ENCODE measurements at places on chromosomes 5 and 9.

DNA sequence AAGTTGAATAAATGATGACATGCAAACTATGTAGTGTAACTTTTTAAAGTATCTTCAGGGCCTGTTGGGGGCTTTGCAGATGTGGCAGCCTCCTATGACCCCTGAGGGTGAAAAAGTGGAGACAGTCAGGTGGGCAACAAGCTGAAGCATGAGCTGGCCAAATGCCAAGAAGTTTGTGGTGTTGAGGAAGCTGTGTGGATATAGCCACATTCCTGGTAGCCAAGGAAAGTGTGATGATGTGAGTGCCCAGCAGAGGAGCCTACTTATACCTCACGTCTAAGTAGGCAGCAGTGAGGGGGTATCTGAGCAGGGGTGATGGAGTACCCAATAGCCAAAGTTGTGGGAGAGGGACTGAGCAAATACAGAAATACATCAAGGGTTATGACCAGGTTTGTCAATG is 621.2 kb upstream of the CDH6 start:
- DNase-seq: peak; percentile 51

DNA sequence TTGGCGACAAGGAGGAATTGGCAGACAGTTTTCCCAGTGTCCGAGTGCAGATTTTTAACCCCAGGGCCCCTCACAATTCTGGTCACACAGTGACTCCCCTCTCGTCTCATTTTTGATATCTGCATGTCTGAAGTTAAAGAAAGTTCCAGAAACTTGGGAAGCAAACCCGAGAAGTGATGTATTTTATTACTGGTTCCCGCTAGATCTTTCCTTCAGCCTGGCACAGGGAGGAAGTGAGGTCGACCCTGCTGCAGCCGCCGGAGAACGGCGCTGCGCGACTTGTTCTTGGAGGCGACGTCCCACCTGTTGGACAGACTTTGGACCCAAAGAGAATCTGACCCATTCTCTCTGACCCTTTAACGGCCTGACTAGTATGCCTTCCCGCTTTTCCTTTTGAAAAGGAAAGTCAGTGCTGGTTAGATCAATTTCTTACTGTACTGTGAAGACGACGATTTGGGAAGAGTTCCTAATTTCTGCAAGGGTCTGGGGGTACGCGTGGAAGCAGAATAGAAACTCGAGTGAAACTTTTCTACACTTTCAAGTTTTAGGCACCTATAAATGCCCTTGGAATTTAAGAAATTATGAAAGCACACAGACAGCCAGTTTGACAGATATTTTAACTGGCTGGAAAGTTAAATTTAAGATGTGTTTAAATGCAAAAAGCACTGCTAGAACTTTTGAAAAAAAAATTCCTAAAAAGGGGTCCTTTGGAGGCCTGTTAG is 744 bp downstream of the OTULIN start:
- peak; percentile 73 for DNase-seq

DNA sequence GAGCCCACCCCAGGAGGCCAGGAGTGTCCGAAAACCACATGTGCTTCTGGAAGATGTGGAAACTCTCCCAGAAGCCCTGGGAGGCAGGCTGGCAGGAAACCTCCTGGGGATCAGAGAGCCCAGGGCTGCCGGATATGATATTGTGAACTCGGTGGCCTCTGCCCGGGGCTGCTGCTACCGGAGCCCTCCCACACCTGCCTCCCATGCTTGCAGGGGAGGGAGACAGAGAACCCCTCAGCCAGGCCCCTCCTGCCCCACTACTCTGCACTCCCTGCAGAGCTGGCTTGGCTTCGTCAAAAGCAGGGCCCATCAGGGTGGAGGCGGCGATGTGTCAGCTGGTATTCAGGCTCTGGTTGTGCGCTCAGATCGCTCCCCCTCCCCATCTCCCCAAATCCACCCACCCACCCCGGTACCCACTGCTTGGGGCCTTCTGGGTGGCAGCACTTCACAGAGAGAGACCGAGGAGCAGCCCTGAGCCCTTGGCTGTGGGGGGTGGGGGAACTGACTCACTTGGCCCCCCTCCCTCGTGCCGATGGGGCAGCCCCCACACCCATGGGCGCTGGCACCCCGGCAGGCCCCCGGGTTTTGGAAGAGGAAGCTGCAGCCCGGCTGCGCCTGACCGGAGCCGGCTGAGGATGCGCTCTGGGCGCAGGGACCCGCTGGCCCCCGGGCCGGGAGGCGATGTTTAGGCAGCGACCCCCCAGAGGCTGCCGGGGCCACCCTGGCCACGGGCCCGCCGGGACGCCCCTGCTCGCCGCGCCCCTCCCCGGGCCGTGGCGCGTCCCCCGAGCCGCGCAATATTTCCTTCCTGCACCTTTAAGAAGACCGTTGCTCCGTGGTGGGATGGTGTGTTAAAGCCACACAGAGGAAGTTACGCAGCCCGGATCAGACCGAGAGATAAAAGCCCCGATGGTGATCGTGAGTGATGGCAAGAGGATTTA is 786 bp upstream of the NTNG2 start:
- DNase-seq: peak; percentile 85

DNA sequence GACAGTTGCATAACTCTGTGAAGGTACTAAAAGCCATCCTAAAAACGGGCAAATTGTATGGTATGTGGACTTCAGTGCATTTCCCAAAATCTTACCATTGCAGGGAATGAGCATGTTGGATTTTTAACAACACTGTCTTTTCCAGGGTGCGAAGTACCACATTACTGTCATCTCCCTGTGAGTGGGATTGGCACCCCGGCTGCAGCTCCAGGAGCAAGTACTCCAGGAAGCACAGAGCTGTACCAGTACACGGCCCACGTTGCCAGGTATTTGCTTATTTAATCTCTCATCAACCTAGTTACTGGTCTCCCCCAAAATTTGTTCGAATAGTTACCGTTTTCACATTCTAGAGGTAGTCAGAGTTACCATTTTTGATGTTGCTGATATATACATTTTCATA is 22.6 kb upstream of the TJP2 start:
- DNase-seq: no peak

DNA sequence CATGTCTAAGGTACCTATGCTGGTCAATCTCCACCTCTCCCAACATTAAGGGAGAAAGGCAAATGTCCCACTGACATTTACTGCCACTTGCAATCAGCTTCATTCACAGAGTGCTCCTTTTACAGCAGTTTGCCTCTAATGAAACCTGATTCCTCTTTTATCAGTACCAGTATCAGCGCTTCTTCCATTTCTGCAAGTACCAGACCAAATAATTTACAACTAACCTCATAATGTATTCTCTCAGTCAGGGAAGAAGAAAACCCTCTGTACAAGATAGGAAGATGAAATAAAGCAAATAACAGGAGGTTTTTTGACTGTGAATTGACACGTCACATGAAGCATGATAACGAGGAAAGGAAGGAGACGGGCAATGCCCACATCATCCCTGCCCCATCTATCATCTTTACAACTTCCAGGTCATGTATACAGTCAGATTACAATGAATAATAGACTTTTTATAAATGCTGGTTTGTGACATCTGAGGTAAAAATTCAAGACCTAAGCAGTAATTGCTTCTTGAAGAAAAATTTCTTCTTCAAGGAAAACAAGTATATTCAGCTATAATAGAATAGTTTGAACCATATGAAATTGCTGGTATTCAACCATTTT is 21.9 kb downstream of the ABITRAM start:
- peak; percentile 60 for DNase-seq

GRCh38 chr9:76866689-76867088 is 39.2 kb downstream of the PRUNE2 start:
- peak; percentile 43 for DNase-seq

DNA sequence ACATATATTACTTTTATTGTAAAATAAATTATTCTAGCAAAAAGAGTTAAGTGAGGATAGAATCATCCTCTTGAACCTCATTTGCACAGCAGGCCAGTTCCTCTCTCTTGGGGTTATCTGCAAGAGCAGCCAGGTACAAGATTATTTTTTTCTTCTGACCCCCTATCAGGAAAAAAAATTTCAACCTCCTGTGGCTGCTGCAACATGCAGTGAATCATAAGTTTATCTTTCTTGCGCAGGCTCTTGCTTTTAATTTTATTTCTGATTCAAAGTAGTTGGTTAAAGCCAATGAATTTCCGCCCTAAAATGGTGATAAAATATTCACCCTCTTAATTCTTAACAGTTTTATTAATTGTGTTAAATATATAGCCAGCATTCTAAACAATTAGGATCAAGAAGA is 69.7 kb upstream of the PPP3R2 start:
- DNase-seq: no peak

DNA sequence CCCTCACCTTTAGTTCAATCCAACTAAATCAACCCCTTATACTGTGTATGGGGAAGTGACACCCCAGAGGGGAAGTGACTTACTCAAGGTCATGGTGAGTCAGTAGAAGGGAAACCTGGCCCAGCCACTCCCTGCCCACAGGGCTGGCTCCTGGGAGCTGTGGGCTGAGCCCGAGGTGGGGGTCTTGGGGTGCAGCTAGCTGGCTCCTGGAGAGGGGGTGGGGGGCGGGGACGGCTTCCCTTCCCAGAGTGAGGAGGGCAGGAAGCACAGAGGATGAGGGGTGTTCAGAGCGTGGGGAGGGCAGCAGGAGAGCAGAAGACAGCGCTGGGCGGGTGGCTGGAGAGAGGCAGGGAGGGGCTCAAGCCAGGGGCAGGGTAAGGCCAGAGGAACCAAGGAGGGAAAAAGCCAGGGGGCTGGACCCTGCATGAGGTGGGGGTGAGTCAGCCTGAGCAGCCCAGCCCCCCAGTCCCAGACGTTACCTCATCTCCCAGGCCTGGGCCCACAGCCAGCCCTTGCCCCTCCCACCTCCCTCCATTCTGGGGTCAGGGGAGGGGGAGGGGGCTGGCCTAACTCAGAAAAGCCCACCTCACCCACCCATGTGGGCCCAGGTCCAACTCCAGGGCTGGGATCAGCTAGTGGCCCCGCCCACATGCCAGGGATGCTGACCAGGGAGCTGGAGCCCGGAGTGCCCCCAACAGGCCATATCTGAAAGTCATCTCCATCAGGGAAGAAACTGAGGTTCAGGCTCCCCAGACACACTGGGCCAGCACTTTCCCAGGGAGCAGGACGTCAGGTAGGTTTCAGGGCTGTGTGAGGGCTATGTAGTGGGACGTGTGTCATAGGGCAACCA is 2.8 kb downstream of the PDLIM7 start:
- peak; percentile 61 for DNase-seq

DNA sequence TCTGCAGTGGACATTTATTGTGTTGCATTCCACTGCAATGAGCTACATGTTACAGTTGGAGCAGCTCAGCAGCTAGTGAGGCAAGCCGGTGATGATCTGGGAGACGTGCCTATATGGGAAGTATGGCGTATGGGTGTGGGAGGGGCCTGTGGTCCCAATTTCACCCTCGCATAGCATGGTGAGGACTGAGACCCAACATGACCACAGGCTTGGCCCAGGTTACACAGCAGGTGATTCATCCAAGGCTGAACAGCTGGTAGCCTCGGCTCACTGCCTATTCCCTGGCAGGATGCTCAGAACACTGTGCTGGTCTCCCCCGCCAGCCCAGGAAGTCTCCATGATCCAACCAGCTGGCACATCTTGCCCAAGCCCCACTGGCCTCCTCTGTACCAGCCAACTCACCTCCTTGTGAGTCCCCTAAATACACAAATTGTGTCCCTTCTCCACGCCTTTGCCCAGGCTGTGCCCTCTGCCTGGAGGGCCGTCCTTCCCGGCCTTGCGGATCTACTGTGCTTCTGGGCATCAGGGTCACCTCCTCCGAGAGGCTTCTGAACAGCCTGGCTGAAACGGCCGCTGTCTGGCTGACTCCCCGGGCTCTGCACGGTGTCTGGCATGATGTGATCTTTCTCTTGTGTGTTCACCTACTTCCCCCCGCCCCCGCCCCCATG is 81.4 kb downstream of the NSUN2 start:
- no peak for DNase-seq

- DNase-seq: peak; percentile 58
Measured at GRCh38 chr9:77957652-77958051, 74.0 kb downstream of the GNAQ start.

GRCh38 chr5:52725065-52725746 is 62.5 kb upstream of the ITGA1 start:
- DNase-seq: peak; percentile 52

GRCh38 chr9:95494022-95494415 is 22.8 kb downstream of the PTCH1 start:
- DNase-seq: peak; percentile 95

GRCh38 chr9:131024978-131025868 is 16.2 kb downstream of the LAMC3 start:
- no peak for DNase-seq

- DNase-seq: no peak
Measured at GRCh38 chr5:90983148-90983547, 400.0 kb downstream of the ARRDC3 start.

DNA sequence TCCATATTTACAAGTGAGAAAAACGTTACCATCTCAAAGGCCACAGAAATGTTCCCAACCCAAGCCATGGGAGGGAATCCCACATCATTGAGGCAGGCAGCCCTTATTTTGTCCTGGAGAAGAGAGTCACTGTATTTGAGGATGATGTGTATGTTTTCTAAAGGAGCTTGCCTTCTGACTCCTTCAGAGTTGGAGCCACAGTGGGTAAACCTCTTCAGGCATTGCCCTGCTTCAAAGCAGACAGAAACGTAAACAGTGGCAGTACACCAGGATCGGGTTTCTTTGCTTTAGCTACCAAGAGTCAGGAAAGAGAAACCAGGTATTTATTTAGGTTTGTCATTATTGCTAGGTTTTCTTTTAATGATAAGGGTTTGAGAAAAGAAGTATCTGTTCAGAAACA is 45.7 kb downstream of the MUSK start:
- peak; percentile 5 for DNase-seq

GRCh38 chr5:141490271-141490670 is 1.4 kb downstream of the PCDHGC5 start:
- DNase-seq: no peak

- no peak for DNase-seq
Measured at GRCh38 chr9:113648586-113648985, 185.1 kb downstream of the RGS3 start.

GRCh38 chr5:27450607-27451006 is 412.2 kb upstream of the CDH9 start:
- DNase-seq: no peak

- DNase-seq: no peak
Measured at GRCh38 chr5:125865166-125865815, 557.9 kb upstream of the GRAMD2B start.

All from NCI-H69 (cell line).